ENCODE measurements at places on chromosomes 7 and 10.

GRCh38 chr7:32611201-32612099, 116.2 kb downstream of the AVL9 start:
- H3K27ac ChIP-seq: no peak overlapping the region
- no peaks in the 10 kb centered on the region for H3K36me3 ChIP-seq

DNA sequence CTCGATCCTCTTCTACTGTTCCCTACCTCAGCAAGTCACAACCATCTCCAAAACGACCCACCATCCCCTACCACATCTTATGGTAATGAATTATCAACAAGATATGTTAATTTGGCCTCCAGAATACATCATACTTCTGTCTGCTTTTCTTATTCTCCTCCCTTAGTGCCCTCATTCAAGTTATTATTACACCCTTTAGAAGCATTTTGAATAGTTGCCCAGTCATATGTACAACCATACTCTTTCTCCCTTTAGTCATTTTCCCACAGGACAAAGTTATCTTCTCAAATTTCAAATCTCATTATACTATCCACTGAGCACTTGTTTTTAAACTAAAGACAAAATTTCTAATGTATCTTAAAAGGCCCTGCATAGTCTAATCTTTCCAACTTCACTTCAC, 71.0 kb downstream of the GNAT3 start:
- no peaks in the 10 kb centered on the region for H3K36me3 ChIP-seq
- H3K27me3 ChIP-seq: peaks cover 2% of the 10 kb centered on the region
- DNase-seq: no peak
- H3K27ac ChIP-seq: no peak overlapping the region

- DNase-seq: no peak
- no peak overlapping the region for H3K4me3 ChIP-seq
- H3K4me1 ChIP-seq: peaks cover 21% of the 10 kb centered on the region
These were observed 163.3 kb upstream of the RHEB start for GRCh38 chr7:151682831-151683614.

DNA sequence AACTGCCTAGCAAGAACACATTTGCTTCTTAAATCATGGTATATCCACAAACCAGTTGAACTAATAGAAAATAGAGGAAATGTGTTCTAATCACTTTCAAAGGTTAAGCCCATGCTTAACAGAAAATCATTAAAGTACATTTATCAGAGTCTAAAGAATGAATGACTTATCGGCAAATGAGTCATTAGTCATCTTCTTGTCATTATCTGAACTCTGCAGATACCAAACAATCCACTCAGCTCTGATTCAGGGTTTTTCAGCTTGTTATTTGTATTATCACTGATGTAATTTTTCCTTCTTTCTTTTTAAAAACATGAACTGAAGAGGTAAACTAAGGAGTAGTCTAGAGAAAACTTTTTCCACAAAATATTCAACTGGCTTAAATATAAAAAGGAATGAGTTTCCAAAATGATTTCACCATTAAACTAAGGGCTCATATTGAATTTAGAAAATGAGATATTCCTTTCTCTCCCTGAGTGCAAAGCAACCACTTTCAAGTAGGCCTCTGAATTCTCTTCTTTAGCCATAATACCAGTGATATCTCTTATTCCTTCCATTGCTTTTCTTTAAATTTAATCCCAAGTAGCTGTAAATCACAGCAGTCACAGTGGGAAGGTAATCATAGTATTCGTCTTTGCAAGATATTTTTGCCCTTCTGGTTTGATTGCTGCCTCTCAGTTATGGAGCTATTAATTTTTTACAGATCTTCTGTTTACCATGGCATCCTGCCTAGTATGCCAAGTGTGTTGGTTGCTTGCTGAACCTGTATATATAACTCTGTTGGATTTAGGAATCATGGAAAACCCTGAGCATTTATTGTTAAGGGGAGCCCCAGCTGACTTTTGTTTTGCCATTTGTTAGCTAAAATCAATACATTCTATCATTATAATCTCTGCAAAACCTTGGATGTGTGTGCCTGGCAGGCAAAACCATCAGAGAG, 125.1 kb downstream of the THSD7A start:
- no peaks in the 10 kb centered on the region for H3K4me1 ChIP-seq
- DNase-seq: no peak
- H3K27me3 ChIP-seq: no peaks in the 10 kb centered on the region
- no peak overlapping the region for H3K27ac ChIP-seq
- H3K36me3 ChIP-seq: no peaks in the 10 kb centered on the region
- H3K4me3 ChIP-seq: no peak overlapping the region

DNA sequence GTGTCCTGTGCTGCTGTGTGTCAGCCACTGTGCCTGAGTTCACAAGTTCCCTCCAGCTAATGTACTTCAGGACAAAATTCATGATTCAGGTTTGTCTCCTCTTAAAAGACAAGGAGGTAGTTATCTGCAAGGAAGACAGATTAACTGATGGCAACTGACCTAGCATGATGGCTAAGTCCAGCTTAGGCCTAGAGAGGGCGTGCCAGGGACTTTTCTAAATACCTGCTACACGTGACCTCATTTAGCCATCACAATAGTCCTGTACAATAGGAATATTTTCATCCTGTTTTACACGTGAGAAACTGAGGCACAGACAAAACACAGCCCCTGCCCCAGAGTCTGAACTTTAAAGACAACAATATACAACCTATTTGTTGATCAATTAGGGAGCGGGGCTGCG, 275.7 kb downstream of the XPNPEP1 start:
- H3K4me1 ChIP-seq: no peaks in the 10 kb centered on the region
- H3K27me3 ChIP-seq: no peaks in the 10 kb centered on the region
- no peak overlapping the region for H3K4me3 ChIP-seq
- H3K36me3 ChIP-seq: no peaks in the 10 kb centered on the region

DNA sequence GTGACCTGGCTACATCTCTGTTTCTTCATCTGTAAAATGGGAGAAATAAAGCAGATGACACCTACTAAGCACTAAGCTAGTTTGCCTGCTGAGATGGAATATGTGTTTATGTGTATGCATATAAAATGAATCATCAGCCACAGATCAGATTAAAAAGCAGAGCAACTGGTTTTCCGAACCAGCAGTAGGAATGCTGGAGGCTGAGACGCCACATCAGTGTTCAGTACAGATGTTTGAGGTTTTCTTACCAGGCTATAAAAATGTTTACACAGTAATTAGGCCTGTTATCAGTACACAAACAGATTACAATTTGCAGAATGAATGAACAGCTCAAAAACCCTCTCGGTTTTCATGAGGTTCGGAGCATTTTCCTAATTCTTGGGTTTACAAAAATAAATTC, 85.8 kb downstream of the CALN1 start:
- no peak for DNase-seq
- H3K4me3 ChIP-seq: no peak overlapping the region
- H3K27ac ChIP-seq: no peak overlapping the region
- no peaks in the 10 kb centered on the region for H3K36me3 ChIP-seq
- no peaks in the 10 kb centered on the region for H3K4me1 ChIP-seq

DNA sequence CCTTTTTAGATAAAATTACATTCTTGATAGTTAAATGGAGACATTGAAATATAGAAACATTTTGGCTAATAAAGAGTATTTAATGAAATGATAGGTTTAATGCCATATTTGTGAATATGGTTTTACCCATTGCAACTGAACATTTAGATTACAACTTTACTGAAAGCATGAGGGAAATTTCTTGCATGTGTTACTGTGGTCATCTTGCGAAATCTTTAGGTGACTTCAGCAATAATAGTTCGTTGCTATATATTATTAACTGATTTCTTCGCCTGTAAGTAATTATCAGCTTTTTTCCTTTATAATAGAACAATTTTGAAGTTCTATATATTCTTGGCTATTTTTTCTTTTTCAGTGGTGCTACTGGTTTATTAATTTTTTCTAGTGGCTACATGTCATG, 83.2 kb downstream of the MLLT10 start:
- H3K27me3 ChIP-seq: no peaks in the 10 kb centered on the region
- DNase-seq: no peak
- H3K27ac ChIP-seq: no peak overlapping the region
- no peak overlapping the region for H3K4me3 ChIP-seq

- H3K4me1 ChIP-seq: peaks cover 5% of the 10 kb centered on the region
- no peak overlapping the region for H3K27ac ChIP-seq
- H3K27me3 ChIP-seq: peaks cover 2% of the 10 kb centered on the region
- no peak for DNase-seq
- H3K4me3 ChIP-seq: no peak overlapping the region
- H3K36me3 ChIP-seq: no peaks in the 10 kb centered on the region
These were observed 53.8 kb upstream of the EGR2 start for GRCh38 chr10:62869958-62870357.

DNA sequence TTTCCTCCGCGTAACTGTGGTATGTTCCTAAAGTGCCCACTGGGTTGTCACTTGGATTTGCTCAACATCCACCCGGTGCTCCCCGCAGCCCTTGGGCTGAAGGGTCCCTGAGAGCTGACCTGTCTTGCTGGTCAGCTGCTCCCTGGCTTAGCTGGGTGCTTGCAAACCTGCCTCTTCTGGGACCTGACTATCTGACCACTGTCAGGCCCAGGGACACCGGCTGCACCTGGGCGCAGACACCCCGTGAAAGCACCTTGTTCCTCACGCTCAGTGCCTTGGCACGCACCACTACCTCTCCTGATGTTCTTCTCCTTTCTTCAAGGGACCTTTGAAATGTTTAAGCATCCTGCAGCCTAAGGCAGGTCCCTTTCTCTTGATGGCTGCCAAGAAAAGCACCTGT, 26.6 kb upstream of the LARP4B start:
- no peaks in the 10 kb centered on the region for H3K27me3 ChIP-seq
- H3K36me3 ChIP-seq: no peaks in the 10 kb centered on the region
- no peak overlapping the region for H3K4me3 ChIP-seq
- H3K27ac ChIP-seq: no peak overlapping the region
- no peaks in the 10 kb centered on the region for H3K4me1 ChIP-seq

GRCh38 chr7:2567679-2568278, 9.0 kb downstream of the IQCE start:
- no peak overlapping the region for H3K27ac ChIP-seq
- no peaks in the 10 kb centered on the region for H3K36me3 ChIP-seq
- no peak overlapping the region for H3K4me3 ChIP-seq
- no peak for DNase-seq

DNA sequence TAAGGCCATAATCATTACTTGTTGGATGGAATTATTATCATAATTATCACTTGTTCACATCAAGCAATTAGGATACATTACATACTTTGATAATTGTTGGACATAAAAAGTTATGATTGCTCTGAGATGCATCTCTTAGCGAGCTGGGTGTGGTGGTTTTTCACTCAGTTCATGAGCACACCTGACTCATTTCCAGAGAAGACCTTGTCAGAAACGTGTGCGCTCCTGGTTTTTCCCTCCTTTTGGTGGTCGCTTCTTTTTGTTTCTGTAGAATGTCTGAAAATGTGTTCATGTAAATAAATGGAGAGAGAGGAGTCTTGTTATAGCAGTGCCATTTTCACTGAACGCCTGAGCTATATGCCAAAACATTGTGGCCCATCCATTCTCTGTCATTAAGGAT, 141.3 kb downstream of the PAXIP1 start:
- H3K27me3 ChIP-seq: peaks cover 5% of the 10 kb centered on the region
- DNase-seq: no peak
- H3K27ac ChIP-seq: no peak overlapping the region
- no peaks in the 10 kb centered on the region for H3K36me3 ChIP-seq
- H3K4me1 ChIP-seq: no peaks in the 10 kb centered on the region
- H3K4me3 ChIP-seq: no peak overlapping the region

DNA sequence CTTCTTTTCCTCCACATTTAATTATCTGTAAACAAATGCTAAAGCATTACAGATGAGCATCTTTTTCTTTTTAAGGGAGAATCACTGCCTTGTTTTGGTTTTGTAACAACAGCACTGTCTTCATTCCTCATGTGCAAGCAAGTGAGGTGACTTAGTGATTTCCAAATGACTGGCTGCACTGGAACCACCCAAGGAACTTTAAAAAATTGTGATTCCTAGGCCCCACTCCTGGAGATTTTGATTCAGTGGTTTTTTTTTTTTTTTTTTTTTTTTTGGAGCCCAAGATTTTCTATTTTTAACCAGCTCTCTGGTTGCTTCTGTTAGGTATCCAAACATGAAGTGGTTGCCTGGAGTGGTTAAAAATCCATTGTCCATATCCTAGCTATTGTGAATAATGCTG, 176.2 kb downstream of the LRMDA start:
- H3K27ac ChIP-seq: no peak overlapping the region
- H3K4me1 ChIP-seq: no peaks in the 10 kb centered on the region
- H3K4me3 ChIP-seq: no peak overlapping the region
- no peak for DNase-seq

DNA sequence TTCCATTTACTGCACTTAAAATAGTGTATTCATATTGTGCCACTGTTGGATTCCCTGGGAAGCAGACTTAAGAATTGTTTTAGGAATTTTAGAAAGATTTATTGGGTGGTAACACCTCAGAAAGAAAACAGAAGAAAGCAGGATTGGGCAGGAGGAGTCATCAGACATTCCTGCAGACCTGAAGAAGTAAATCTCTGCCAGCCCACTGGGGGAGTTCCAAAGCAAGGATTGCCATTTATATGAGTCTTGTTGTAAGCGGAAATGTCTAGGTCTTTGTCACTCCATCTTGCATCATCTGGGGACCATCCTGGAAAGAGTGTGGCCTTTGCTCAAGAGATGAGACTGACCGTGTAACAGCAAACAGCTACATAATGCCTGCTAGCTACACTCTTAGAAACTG, 947.6 kb upstream of the POT1 start:
- H3K36me3 ChIP-seq: no peaks in the 10 kb centered on the region
- DNase-seq: no peak
- H3K4me3 ChIP-seq: no peak overlapping the region
- no peaks in the 10 kb centered on the region for H3K27me3 ChIP-seq
- no peak overlapping the region for H3K27ac ChIP-seq

DNA sequence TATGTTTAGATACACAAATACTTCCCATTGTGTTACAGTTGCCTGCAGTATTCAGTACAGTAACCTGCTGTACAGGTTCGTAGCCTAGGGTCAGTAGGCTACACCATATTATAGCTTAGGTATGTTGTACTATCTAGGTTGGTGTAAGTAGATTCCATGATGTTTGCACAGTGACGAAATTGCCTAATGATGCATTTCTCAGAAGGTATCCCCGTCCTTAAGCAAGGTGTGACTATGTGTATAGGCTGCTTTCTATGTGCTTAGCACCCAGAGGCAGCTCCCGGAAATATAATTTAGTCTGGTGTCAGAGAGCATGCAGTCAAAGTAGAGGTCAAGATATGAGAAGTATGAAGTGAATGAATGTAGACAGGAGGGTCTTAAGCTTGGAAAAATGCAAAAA, 9.8 kb downstream of the MAPK8 start:
- peaks cover 18% of the 10 kb centered on the region for H3K4me1 ChIP-seq
- H3K27me3 ChIP-seq: no peaks in the 10 kb centered on the region
- no peaks in the 10 kb centered on the region for H3K36me3 ChIP-seq

- no peaks in the 10 kb centered on the region for H3K36me3 ChIP-seq
- no peaks in the 10 kb centered on the region for H3K4me1 ChIP-seq
- no peak for DNase-seq
- no peaks in the 10 kb centered on the region for H3K27me3 ChIP-seq
- no peak overlapping the region for H3K4me3 ChIP-seq
These were observed 311.9 kb upstream of the POT1 start for GRCh38 chr7:125241548-125241947.

- no peaks in the 10 kb centered on the region for H3K36me3 ChIP-seq
- H3K27me3 ChIP-seq: peaks cover 2% of the 10 kb centered on the region
- H3K4me3 ChIP-seq: no peak overlapping the region
These were observed 146.8 kb downstream of the LRRTM3 start for GRCh38 chr10:67072654-67073053.
